Activated T-cell treated with anti-CD3 and anti-CD28 coated beads, Interleukin-2, amount 50 U/mL, for 1 hour (primary cell): ENCODE measurements at places on chromosomes 1 and 21.
A peak's percentile ranks its signal among the peaks of the same experiment; 100 is the strongest.

DNA sequence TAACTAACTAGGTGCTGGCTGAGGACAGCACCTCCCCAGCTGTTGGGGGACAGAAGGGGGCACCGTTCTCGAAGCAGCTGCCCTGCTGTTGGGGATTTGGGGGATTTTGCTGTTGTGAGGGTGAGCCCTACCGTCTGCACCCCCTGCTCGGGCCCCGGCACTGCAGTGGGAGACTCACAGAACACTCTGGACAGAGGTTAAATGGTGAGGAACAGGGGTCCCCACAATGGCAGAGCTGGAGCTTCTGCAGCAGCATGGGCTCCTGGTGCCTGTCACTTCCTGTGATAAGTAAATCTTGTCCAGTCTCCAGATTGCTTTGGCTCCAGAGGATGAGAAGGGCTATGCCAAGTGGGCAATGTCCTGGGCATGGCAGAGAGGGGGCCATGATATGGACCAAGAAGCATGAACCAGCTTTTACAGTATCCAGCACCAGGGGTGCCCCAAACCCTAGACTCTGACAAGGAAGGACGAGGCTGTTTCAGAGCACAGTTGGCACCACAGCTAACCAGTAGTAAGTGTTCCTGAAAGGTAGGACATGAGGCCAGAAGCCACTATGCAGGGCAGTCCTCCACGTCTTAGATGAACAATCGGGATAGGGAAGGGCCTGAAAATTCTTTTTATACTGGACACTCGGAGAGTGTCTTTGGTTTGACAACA, 365.1 kb upstream of the VAMP3 start:
- no peak for DNase-seq

DNA sequence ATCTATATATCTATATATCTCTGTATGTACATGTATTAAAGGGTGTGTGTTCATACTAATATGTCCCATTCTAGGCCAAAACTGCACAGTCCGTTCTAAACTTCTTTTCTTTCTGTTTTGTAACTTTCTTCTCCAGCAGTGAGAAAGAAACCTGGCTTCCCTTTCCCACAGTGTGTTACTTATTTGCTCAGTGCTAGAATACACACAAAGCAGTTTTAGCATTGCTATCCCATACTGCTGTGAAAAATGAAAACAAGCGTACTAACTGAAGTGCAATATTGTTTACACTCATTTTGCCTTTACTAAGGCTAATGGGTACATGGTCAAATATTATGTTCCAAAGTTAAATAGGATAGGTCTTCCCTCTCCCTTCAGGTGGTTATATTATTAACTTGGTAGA, 163.9 kb downstream of the LEPR start:
- DNase-seq = no peak

GRCh38 chr21:30271156-30271555, 11.6 kb downstream of the KRTAP24-1 start:
- no peak for DNase-seq

GRCh38 chr21:14740692-14741091, 194.6 kb upstream of the SAMSN1 start:
- DNase-seq = no peak

- peak; percentile 44 for DNase-seq
Measured at GRCh38 chr1:175192111-175192629, 406 bp downstream of the KIAA0040 start.

DNA sequence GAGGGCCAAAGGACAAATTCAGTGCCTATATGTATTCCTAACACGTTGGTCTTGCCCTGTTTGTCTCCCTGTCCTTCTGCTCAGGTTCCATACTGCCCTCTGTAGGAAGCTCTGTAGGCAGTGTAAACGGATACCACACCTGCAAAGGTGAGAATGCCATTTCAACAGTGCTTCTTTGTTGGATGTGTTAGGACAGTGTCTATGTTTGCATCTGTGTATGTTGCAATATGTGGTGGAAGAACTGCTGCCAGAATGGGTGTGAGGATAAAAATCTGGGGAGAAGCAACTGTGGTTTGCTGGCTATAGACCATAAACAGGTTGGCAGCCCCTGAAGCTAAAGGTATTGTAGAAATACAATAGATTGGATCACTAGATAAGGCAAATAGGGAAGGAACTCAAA, 113.1 kb upstream of the BMP8A start:
- no peak for DNase-seq

DNA sequence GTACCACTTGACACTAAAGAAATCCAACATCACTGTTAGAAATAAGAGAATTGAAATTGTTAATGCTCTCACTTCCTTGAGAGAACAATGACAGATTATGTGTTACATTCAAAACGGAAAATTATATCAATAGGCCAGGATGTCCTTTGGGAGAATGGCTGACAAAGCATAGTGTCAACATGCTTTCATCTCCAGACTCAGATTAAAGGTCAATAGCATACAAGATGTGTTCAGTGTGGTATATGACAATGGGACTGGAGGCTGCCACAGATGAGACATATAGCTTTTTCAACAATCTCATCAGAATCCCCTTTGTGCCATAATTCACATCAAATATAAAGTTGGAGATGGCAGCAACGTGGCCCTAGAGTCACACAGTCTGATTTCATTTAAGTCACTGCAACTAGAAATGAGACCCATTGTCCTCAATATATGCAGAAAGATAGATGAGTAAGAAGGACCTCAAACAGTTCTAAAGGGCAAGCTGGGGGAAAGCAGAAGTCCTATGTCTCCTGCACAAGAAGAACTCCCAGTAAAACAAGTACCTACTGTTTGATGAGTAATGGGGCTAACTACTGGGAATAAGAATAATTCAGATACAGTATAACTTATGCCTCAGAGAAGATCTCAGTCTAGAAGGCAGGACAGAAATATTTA, 327.9 kb downstream of the TTLL7 start:
- no peak for DNase-seq

DNA sequence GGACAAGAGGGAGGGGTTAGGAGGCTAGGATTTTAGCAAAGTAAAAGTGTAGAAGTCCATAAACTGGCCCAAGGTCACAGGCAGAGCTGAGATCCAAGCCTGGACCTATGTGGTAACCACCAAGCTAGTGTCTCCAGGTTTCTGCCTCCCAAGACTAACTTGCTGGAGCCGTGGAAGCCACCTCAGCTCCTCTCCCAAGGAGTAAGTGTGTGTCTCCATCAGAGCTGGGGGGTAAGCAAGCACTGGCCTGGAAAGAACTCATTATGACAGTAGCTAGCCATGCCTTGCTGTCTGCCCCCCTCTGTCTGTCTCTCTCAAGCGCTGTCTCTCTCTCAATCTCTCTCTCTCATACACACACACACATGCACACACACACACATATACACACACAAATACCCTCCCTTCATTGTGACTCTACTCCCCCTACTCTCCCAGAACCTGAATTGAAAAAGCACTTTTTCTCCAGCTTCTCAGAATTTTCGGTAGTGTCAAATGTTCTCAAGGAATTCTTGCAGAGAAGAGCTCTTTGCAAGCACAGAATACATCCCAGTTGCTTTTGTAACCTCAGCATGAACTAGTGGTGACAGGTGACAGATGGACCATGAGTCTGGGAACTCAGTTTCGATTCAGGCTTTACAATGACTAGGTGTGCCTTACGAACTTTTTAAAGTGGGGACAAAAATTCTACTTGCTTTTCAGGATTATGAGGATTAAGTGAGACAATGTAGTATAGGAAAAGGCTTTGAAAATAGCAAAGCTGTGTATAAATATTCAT, 238.0 kb upstream of the FGGY start:
- no peak for DNase-seq

DNA sequence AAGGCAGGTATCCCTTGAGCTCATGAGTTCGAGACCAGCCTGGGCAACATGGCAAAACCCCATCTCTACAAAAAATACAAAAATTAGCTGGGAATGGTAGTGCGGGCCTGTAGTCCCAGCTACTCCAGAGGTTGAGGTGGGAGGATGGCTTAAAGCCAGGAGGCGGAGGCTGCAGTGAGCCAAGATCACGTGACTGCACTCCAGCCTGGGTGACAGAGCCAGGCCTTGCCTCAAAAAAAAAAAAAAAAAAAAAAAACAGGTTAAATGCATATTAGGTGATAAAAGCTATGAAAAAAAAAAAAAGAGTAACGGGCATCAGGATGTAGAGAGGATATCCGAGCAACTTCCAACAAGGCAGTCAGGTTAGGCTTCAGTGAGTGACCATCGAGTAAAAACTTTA, 2.8 kb upstream of the SRRM1 start:
- DNase-seq = no peak

GRCh38 chr1:83882906-83883305, 116.0 kb downstream of the TTLL7 start:
- DNase-seq = no peak

DNA sequence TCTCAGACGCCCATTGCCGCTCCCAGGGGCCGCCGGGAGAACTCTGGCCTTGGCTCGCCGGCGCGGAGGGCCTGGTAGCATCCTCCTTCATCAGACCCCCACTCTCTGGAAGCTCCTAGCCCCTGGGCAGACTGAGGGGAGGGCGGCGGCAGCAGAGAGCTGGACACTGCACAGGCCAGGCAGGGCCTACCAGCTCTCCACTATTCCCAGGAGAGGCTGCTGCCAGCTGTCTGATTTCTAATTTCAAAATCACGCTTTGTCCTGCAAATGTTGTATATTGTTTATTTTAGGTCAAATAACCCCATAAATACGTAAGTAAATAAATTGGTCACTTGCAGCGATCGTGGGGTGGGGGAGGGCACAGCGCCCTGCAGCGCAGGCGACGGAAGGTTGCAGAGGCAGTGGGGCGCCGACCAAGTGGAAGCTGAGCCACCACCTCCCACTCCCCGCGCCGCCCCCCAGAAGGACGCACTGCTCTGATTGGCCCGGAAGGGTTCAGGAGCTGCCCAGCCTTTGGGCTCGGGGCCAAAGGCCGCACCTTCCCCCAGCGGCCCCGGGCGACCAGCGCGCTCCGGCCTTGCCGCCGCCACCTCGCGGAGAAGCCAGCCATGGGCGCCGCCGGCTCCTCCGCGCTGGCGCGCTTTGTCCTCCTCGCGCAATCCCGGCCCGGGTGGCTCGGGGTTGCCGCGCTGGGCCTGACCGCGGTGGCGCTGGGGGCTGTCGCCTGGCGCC, at the start of gene MTARC1:
Gene MTARC1 (plus strand): TSS at position 577 of the 732 bp plus-strand sequence. CDS start 32 bp downstream, at position 609.
- DNase-seq = no peak

DNA sequence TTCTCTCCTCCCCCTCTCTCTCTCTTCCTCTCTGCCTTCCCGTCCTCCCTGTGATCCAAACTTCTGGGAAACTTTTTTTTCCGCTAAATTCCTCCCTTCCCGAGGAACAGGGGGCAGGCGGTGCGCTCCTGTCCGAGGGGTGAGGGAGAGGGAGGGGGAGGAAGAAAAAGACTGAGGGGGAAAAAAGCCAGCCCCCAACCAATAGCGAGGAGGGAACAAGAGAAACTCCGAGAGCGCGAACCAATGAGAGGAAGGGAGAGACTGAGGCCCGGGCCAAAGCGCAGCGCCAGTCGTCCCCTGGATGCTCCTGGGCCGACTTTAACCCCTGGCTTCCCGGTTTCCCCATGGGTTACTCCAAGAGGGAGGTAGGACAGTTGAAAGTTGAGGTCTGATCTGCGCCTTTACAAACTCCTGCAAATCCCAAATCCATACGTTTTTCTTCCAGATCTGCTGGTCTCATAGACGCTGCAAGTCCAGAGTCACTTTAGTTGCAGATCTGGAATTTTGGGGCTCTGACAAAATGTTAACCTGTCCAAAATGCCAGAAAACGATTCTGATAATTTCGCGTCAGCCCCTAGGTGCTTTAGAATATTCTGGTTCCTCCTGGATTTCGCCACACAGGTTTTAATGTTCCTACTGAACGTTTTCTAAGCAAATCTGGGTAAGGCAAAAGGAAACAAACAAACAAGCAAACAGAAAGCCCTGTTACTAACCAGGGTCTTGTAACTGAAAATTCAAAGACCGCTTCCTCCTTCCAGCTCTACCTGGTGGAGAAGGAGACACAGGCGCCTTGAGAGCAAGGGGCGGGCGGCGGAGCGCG, at the start of gene TBX15:
Gene TBX15 (minus strand): TSS at position 158 of the 820 bp plus-strand sequence. CDS start 548 bp downstream, outside the sequence.
- DNase-seq = no peak

- no peak for DNase-seq
Measured at GRCh38 chr1:202282596-202283283, 59.0 kb downstream of the UBE2T start.

DNA sequence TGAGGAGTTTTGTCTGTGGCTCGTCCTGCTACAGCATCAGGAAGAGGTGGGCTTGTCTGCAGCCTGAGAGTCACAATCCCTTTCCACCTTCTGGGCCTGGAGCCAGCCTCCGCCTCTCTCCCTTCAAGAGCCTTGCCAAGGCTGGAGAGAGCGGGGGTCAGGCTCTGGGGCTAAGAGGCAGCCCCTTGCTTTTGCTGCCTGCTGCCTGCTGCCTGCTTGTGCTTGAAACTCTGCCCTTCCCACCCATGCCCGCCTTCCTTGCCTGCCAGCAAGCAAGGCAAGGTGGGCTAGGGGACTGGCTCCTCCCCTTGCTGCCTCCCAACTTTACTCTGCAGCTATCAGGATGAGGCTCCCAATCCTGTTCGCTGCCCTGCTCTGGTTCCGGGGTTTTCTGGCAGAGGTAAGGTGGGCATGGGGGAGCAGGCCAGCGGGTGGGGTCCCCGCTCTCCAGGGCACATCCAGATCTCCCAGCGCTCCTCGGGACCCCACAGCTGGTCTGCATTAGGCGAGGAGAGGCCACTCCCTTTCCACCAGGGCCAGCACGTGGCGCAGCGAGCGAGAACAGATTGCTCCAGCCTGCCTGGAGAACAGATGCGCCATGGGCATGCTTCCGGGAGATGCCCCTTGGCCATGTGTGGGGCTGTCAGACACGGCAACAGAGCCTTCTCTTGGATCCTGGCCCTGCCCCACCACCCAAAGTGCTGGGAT, 7.5 kb upstream of the PTPN7 start:
- DNase-seq = no peak

DNA sequence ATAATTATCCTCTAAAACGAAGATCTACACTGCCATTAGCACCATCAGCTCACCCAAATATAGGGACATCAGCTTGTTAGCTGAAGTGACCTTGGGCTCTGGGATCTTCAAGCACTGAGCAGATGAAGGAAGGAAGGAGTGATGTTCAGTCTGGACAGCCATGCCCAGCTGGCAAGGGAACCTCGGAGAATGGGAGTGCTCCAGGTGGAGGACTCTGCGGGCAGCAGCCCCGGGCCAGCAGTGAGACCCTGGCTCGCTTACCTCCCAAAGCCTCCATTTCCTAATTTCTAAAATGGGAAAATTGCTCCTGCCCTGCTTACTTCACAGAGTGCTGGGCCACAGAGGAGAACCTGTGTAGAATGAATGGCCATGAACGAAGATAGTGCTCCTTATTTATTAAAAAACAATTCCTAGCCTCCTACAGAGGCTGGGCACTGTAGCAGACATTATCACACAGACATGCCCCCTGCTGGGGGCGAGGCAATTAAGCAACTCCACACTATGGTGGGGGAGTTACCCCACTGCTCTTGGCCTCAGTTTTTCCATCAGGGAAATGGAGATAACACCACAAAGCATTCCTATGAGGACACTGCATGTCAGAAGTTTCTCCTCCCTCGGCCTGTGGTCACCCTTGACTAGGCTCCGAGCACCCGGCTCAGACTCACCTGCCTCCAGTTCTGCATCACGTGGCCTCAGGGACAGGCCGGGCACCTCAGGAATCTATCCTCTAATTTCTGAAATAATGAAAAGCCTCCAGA, 117.6 kb downstream of the KCNN3 start:
- DNase-seq = no peak

- DNase-seq = no peak
Measured at GRCh38 chr1:76238094-76238628, 163.6 kb downstream of the ST6GALNAC3 start.

GRCh38 chr1:205348554-205349487, 7.9 kb downstream of the KLHDC8A start:
- DNase-seq = no peak
